ENCODE measurements at places on chromosomes 16 and 17.

DNA sequence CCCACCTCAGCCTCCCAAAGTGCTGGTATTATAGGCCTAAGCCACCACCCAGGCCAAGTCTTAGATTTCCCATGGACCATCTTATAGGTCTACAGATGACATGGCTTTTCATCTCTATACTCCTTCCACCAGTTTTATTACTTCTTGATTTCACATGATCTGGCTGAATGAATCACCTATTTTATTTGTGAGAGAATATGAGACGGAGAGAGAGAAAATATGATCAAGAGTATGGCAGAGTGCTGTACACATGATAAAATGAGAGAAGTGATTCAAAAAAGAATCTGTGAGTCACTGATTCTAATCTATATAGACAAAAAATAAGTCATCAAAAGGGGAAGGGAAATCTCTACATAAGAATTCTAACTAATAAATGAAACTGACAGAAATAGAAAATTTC lies 13.7 kb downstream of the ACSM1 start:
- DNase-seq, result no peak

- DNase-seq, result no peak
These were observed 11.9 kb upstream of the SHCBP1 start for GRCh38 chr16:46632778-46633733.

DNA sequence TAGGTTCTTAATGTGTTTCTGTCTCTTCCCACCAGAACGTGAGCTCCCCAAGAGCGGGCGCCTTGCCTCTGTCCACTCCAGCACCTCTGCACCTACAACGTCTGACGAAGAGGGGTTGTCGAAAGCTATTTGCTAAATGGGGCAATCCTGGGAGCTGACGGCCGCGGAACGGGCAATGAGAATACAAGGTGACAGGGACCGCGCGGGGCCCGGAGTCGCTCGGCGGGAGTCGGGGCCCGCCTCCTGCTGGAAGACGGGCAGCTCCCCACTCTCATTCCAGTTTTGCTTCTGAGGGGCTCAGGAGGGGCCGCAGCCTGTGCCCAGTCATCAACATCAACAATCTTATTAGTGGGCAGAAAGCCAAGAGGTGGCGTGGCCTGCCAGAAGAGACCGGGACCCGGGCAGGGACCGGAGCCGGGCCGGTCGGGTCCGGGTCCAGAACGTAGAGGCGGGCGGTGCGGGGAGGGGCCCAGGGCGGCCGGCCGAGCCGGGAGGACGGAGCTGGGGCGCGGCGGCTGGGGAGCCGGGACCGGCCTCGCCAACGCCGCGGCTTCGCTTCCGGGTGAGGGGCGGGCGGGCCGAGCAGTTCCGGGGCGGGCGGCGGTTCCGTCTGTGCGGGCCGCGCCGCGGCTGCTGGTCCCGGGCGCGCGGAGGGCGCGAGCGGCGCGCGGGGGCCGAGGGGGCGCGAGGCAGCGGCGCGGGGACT lies at the start of gene MOSMO:
Gene MOSMO (plus strand): TSS at position 603 of the 706 bp plus-strand sequence. CDS start 191 bp downstream, outside the sequence.
- DNase-seq, result no peak

GRCh38 chr17:73470316-73470826 lies 158.6 kb upstream of the CDC42EP4 start:
- DNase-seq, result no peak

- DNase-seq, result no peak
These were observed 36.5 kb downstream of the CYTH1 start for GRCh38 chr17:78745407-78746088.

- no peak for DNase-seq
These were observed 1.1 kb downstream of the CD300H start for GRCh38 chr17:74566132-74566753.

- no peak for DNase-seq
These were observed 24.3 kb upstream of the ZNF750 start for GRCh38 chr17:82863941-82864712.

GRCh38 chr17:15262291-15263205 lies 2.6 kb downstream of the PMP22 start:
- DNase-seq, result peak; percentile 83

- DNase-seq, result no peak
These were observed 5.7 kb upstream of the LPO start for GRCh38 chr17:58232707-58233156.

- DNase-seq, result no peak
These were observed 20.5 kb downstream of the SOX9 start for GRCh38 chr17:72141336-72141735.

- no peak for DNase-seq
These were observed 18.7 kb downstream of the SGSH start for GRCh38 chr17:80201446-80201845.

- no peak for DNase-seq
These were observed 94.2 kb upstream of the PLCG2 start for GRCh38 chr16:81684901-81685300.

DNA sequence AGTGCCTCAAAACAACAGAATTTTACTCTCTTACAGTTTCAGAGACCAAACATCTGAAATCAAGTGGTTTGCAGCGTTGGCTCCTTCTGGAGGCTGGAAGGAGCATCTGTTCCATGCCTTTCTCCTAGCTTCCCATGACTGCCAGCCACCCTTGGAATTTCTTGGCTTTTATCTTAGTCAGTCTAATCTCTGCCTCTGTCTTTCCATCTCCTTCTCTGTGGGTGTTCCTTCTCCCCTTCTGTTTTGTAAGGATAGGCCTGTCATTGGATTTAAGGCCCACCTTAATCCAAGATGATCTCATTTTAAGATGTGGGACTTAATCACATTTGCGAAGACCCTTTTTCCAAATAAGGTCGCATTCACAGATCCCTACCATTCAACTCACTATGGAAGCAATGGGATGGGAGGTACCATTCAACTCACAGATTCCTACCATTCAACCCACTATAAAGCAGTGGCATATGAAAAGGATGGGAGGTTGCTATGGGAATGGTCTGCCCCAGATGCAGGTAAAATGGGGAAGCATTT lies 321.8 kb downstream of the WWOX start:
- no peak for DNase-seq

- no peak for DNase-seq
These were observed 910 bp downstream of the ITGAL start for GRCh38 chr16:30473231-30474073.

DNA sequence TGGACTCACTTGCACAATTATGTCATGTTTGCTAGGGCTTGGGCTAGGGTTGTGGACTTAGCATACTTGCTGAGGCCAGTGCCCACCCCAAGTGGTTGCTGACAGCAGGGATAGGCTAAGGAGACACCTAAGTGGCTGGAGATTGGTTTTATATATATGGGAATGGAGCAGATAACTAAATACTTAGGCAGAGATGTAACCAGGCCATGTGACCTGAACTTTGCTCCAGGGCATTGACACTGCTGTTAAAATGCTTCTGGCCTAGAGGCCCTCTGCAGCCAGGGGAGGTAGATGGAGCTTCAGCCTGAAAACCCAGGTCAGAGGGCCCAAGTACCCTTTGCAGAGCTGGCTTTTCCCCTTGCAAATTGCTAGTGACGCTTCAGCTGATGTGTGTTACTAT lies 1.4 kb upstream of the ITGB3 start:
- DNase-seq, result no peak

- DNase-seq, result no peak
These were observed 593.8 kb upstream of the GOT2 start for GRCh38 chr16:59327894-59328293.

DNA sequence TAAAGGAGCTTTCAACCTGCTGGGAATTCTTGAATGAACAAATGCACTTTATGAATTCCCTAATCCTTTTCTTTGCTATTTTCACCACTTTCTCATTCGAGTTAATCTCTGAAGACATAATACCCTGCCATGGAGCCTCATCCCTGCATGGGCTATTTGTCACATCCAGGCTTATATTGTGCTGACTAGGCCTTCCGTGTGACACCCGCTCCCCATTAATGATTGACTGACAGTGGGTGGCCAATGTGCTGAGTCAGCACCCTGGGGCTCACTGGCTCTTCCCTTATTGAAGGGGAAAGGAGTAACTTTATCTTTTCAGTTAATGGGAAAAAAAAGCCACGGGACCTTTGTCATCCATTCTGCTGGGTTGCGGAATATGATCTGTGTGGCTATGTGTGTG lies 1024.8 kb upstream of the EEF2KMT start:
- no peak for DNase-seq

GRCh38 chr17:70527364-70527888 lies 358.1 kb downstream of the KCNJ2 start:
- DNase-seq, result no peak

DNA sequence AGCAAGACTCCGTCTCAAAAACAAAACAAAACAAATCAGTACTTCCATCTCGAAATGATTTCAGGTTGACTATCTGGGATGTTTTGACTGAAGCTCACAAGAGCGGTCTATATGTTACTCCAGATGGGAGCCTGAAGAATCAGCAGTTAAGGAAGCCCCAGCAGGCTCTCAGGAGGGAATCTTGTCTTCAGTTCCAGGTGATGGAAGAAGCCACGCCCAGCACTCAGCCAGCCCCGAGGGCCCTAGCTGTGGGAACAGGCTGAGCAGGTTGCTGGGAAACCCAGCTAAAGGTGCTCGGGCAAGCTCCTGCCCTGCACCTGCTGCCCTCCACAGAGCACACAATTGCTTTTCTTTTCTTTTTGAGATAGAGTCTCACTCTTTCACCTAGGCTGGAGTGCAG lies 32.4 kb downstream of the WIPI1 start:
- DNase-seq, result no peak

- DNase-seq, result no peak
These were observed 158.2 kb upstream of the MAF start for GRCh38 chr16:79758615-79759346.

- DNase-seq, result no peak
These were observed 39.4 kb downstream of the JPH3 start for GRCh38 chr16:87641721-87642120.

GRCh38 chr17:59391021-59391420 lies 59.6 kb downstream of the YPEL2 start:
- no peak for DNase-seq

DNA sequence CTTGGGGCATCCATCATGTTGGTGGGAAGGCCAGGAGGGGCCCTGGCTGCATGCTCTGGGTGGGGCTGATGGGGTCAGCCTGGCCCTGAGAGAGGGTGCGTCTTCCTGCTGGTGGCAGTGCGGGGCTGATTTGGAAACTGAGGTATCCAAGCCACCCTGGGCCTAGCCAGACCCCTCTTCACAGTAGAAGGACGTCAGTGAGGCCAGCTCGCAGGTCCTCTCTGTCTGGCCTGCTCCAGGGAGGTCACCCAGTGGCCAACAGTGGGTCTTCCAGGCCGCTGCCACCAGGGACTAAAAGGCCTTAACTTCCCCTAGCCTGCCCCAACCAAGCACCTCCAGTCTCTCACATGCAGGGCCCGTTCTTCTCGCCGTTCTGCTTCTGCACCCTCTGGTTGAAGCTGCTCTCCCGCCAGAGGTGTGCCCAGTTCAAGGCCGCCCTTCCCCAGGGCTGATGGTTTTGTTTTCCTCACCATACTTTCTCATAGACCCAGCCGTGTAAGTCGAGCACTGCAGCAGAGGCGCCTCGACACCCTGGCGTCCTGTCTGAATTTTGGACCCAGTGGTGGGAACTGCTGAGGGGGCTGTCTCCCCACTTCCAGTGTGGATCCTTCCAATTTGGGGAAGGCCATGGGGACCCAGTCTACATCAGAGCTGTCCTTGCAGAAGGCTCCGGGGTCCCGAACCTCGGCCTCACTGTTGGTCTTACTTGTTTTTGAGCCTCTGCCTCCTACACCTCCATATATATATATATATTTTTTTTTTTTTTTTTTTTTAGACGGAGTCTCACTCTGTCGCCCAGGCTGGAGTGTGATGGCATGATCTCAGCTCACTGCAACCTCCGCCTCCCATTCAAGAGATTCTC lies 42.9 kb upstream of the CDC42EP4 start:
- no peak for DNase-seq

GRCh38 chr16:65727534-65728137 lies 605.8 kb upstream of the CDH11 start:
- no peak for DNase-seq

DNA sequence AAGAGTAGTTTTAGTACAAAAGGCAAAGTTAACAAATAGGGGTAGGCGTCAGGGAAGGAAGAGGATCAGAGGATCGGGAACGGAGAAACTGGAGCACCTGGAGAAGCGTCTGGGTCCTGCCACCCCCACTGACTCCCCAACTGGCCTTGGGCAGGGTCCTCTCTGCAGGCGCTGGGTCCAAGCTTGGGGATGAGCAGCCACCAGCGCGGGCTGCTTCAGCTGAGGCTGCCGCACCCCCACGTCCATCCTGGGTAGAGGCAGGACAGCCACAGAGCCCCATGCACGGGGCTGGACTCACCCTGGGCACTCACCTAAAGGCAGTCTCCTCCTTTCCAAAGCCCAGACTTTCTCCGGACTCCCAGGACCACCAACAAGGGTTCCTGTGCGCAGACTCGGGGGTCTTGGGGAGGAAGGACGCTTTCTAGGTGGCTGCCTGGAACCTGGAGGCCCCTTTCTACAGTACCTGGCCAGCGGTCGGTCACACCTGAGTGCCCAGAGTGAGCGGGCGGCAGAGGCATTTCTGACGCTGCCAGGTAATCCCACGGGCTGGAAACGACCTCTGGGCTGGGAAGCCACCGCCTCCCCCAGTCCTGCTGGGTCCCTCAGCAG lies 1.1 kb downstream of the HS3ST6 start:
- DNase-seq, result no peak

- DNase-seq, result no peak
These were observed 636.7 kb upstream of the KIF2B start for GRCh38 chr17:53186001-53186400.

GRCh38 chr17:17060001-17060922 lies 18.0 kb downstream of the MPRIP start:
- DNase-seq, result no peak

- DNase-seq, result no peak
These were observed 19.7 kb upstream of the RMI2 start for GRCh38 chr16:11325404-11326083.

DNA sequence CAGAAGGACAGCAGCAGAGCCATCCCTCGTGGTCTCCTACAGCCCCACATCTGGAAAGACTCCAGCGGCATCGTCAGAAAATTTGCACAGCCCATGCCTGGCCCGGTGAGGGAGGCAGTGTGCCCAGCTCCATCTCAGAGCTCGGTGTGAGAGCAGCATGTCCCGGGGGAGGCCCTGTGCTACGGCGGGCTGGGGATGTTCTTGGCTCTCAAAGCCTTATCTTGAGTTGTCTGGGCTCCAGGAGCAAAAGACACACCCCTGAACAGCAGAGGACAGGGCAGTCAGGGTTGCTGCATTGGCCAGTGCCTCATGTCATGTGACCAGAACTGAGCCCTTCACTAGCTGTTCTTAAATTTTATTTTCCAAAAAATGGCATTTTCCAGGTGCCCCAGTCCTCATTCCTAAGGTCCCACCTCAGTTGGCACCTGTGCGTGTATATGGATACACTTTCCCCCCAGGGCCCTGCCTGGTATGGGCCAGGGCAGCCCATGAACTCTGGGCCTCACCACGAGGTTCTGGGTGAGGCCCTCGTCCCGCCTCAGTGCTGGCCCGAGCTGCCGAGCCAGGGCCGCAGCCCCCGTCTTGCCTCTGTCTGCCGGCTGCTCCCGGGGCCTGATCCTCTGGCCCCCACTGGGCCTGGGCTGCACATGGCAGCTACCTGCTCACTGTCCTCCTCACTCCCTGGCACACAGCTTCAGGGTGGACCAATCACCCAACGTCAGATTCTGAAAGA lies 3.0 kb downstream of the NUDT16L1 start:
- no peak for DNase-seq

GRCh38 chr16:61817583-61818278 lies 218.5 kb downstream of the CDH8 start:
- DNase-seq, result no peak

Data from AG09319 (cell line).